Amygdala (tissue), 56 donors: ENCODE measurements at places on chromosomes 11 and 22.

- no peak for DNase-seq
Observed at GRCh38 chr22:49893025-49893424, 25.2 kb downstream of the ALG12 start.

GRCh38 chr11:15735706-15736105 is 620.6 kb downstream of the SOX6 start:
- DNase-seq, result no peak

- DNase-seq, result no peak
Observed at GRCh38 chr22:45468872-45469271, 33.8 kb upstream of the FBLN1 start.

DNA sequence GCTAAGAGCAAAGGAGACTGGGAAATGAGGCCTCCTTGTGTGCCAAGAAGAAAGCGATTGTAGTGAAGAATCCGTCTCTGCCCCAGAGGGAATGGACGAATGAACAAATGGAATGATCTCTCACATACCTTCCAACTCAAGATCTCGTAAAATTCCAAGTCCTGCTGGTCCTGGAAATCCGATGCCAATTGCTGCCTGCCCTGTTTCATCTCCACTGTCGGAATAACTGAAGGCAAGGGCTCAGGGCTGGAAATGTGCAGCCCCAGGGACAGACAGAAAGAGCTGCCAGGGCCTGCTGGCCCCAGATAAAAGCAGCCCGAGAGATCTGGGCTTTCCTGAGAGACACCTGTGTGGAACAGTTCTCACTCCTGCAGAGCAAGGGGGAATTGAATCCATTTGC is 120.9 kb downstream of the MN1 start:
- DNase-seq, result no peak

- DNase-seq, result no peak
Observed at GRCh38 chr11:15793043-15793996, 563.0 kb downstream of the SOX6 start.

DNA sequence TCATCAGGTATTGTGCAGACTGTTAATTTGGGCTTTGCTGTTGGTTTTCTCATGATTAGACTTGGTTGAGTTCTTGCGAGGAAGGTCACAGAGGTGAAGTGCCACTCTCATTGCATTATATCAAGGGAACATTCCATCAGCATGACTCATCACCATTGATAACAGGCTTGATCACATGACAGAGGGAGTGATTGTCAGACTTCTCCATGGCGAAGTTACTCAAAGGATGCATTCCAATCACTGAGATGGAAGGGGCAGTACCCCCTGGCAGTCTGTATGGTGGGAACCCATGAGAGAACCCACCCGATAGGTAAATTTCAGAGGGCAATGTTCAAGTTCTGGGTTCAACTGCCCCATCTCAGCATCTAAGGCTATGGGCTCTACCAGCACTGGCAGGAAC is 19.4 kb upstream of the P2RY2 start:
- DNase-seq, result no peak

DNA sequence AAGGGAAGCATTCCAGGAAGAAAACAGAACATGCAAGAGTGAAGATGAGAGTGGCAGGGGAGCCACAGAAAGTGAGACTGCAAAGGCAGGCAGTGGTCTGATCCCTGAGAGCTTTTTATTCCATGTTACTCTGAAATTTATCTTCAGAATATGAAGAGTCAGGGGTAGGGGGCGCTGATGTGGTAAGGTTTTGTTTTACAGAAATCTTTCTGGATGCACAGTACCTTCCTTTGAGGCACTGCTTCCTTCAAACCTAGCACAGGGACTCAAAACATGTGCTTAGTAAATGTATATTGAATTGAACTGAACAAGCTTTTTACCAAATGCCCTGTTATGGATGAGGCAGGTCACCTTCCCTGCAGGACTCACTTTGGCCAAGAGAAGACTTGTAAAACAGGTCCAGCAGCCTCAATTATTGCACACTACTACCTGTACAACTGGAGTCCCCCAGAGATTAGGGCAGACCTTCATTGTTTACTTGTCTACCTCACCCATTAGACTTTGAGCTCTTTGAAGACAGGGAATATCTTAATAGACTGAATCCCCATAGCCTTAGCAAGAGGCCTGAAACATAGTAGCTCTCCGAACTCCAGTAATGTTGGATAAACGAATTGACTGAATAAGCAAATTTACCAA is 2.2 kb downstream of the PAK1 start:
- no peak for DNase-seq

DNA sequence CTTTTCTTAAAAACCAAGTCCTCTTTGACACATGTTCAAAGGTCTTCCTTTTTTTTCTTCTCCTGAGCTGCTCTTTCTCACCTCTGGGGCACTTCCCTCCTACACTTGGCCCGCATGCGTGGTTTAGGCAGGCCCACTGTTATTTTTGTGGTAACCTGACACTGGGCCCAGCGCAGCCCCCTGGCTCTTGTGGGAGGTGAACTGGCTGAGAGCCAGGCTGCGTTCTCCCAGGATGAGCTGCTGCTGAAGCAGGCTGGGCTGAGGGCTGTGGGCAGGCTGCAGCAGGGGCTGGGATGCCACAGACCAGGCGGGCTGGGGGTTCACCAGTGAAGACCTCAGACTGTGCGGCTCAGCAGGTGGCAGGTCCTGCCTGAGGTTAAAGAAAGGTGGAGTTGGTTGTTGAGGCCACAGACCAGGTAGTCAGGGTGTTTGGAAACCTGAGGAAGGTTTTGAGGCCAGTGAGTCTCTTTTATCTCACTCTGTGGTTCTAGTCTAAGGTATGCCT is 72.4 kb downstream of the TEAD1 start:
- DNase-seq, result no peak

- no peak for DNase-seq
Observed at GRCh38 chr22:23598805-23599518, 18.9 kb upstream of the IGLL1 start.

DNA sequence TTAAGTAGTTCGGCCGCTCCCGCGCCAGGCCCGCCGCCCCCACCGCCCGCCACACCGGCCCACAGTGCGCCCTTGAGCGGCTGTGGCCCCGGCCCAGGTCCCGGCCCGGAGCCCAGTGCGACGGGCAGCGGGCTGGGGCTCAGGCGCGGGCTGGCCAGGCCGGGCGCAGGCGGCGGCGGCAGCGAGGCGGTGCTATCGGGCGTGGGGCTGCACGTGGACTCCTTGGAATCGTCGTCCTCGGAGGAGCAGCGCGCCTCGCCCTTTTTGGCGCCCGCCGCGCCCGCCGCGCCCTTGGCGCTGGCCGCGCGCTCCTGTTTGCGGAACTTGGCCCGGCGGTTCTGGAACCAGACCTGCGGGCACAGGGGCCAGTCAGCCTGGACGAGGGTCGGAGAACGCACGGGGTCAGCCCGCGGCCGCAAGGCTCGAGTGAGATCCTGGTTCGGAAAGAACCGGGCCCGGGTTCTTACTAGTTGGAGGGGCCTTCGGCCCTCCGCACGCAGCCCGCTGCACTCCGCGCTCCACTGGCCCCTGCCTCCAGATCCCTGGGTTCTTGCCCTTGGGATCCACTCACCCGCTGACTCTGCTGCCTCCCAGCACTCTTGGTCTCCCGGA is 4.0 kb downstream of the PHOX2A start:
- no peak for DNase-seq

DNA sequence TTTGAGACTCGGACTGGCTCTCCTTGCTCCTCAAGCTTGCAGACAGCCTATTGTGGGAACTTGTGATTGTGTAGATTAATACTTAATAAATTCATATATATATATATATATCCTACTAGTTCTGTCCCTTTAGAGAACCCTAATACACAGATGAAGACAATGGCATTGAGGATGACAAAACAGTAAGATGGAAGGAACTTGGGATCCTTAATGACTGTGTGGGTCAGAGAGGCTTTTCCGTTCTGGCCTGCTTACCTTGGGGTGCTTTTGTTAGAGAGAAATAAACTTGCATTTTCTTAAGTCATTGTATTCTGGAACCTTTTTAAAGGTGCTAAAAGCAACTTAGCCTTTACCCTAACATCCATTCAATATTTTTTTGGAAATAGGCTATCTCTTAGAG is 49.6 kb upstream of the RRAS2 start:
- no peak for DNase-seq

DNA sequence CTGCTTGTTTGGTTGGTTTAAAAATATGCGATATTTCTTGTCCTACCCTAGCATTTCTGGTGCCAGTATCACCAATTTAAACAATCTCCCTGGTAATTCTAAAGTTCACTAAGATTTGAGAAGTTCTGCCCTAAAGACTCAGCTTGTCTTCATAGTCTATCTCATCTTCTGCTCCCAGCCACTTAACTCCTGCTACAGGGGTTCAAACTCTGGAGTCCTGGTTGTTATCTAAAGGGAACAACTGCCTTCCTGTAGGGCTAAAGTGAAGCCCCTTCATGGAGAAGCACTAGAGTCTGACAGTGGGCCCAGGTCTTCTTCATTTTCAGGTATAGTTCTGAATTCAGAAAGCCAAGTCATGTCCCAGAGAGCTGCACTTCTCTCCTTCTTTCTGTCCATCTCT is 73.2 kb downstream of the CTNND1 start:
- no peak for DNase-seq
